ENCODE measurements at places on chromosomes 16 and 17. TPM values are rescaled to one million over a fixed set of nuclear protein-coding genes. Genes with fewer than 3 reads are reported as not detected.

The EVI2B gene
- total RNA-seq = 185 TPM

The AOC3 gene
- 0.21 TPM for total RNA-seq

The SYNGR3 gene
- total RNA-seq = 2.9 TPM

The CACNG5 gene
- not detected for total RNA-seq

The XYLT1 gene
- total RNA-seq = 19.4 TPM

The MYLK3 gene
- 0.10 TPM for total RNA-seq

The DNAAF1 gene
- 25.3 TPM for total RNA-seq

The ZNF319 gene
- total RNA-seq = 5.7 TPM

The UMOD gene
- total RNA-seq = not detected

The PRSS27 gene
- total RNA-seq = 0.10 TPM
